ENCODE measurements at places on chromosomes 3 and 15.

GRCh38 chr3:145678401-145678800, 482.6 kb downstream of the PLOD2 start:
- H3K27ac ChIP-seq, result no peak overlapping the region
- no peaks in the 10 kb centered on the region for H3K4me1 ChIP-seq
- no peak for DNase-seq
- no peaks in the 10 kb centered on the region for H3K27me3 ChIP-seq
- no peak overlapping the region for H3K4me3 ChIP-seq

GRCh38 chr3:132006605-132007204, 28.1 kb downstream of the CPNE4 start:
- H3K36me3 ChIP-seq, result no peaks in the 10 kb centered on the region
- no peaks in the 10 kb centered on the region for H3K4me1 ChIP-seq
- no peaks in the 10 kb centered on the region for H3K27me3 ChIP-seq
- no peak overlapping the region for H3K4me3 ChIP-seq
- DNase-seq, result no peak

DNA sequence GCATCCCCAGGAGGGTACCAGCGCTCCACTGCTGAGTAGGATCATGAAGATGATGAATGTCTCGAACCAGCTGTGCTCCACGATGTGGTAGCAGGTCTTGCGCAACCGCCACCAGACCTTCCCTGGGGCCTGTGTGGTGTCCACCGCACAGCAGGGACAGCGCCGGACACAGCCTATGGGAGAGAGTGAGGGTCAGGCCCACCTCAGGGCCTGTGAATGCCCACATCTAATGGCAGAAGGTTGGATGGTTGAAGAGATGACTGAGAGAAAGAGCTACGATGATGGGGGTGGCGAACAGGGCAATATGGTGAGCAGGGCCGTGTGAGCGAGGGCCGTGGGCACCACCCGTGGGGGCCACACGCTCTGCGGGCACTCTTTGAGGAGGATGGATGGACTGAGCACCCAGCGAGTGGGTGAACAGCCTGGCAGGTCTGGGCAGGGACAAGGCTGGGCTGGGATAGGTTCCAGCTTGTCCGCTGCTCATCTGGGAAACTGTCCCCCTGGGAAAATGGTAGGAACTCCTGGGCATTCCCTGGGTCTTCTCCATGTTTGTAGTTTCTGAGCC, 74.1 kb downstream of the SCN5A start:
- no peak overlapping the region for H3K4me3 ChIP-seq
- no peak overlapping the region for H3K27ac ChIP-seq
- H3K27me3 ChIP-seq, result no peaks in the 10 kb centered on the region

GRCh38 chr15:25727867-25728600, 135.1 kb downstream of the ATP10A start:
- H3K27me3 ChIP-seq, result no peaks in the 10 kb centered on the region
- H3K27ac ChIP-seq, result no peak overlapping the region
- H3K4me3 ChIP-seq, result no peak overlapping the region
- DNase-seq, result peak; percentile 77
- peaks cover 3% of the 10 kb centered on the region for H3K4me1 ChIP-seq

Measured in esophagus muscularis mucosa (tissue), 4 donors.